ENCODE measurements at places on chromosomes 5 and 9.

- no peak for DNase-seq
These were observed 4.6 kb upstream of the ANP32B start for GRCh38 chr9:97978371-97979130.

DNA sequence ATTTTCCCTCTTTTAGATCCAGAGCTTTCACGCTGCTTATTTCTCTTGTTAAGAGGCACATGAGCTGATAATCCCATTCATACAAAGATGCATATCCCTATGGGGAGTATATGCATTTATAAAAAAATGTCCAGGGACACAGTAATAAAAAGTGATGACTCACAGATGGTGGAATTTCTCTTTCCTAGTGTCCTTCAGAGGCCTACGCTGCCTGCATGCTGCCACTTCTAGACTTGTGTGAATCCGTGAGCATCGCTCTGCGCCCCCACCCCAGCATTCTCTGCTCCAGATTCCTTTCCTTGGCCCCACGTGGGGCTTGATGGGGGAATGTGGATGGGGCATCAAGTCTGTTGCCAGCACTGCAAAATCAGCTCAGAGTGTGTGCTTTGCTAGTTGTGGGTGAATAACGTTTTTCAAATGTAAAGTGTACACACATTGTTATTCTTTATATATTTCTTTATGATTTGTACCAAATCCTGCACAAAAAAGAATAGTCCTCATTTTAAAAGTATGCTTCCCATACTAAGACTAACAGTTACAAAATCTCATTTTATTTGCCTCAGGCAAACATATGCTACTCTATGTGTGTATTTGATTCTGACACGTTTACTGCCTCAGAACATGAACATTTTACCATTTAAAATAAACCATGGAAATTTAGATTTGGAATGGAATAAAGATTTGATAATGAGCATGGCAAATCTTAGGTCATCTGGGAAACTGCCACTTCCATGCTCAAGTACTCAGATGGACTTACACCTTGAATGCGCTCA, 22.4 kb upstream of the RASGRF2 start:
- DNase-seq: no peak

DNA sequence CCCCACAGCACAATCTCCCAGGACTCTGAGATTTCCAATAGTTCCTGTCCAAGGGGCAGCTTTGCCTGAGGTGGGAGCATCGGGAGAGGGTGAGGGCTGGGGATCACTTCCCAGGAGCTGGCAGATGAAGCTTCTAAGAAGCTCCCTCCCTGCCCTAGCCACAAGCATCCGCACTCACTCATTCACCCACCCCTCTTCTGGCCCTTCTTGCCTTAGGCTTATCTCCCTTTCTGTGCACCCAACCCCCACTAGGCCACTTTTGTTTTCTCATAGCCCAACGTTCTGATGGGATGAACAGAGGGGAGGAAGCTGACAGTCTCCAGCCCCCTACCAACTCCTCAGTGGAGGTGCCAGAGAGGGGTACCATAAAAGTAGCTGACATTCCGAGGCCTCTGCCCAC, 3.7 kb upstream of the PCDH1 start:
- DNase-seq: no peak

DNA sequence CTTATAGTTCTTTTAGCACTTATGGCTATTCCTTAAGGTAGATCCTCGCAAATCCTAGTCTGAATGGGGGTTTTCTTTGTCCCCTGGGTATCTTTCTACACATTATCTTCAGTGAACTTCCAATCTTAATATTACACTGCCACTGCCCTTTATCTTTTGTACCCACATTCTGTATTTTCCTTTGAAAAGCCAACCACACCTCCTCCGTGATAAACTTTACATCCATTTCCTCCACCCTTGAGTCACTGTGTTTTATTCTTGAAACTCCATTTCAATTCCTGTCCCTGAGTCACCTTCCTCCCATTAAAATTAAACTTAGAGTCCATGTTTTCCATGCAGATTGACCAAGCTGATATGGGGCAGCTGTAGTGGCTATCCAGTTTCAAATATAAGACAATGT, 43.2 kb upstream of the RICTOR start:
- DNase-seq: no peak

GRCh38 chr9:127123064-127123890, 842 bp upstream of the ANGPTL2 start:
- DNase-seq: no peak

- DNase-seq: no peak
These were observed 1168.2 kb downstream of the CDH12 start for GRCh38 chr5:21684992-21685391.

- no peak for DNase-seq
These were observed 93.1 kb upstream of the TMED7 start for GRCh38 chr5:115718927-115719326.

DNA sequence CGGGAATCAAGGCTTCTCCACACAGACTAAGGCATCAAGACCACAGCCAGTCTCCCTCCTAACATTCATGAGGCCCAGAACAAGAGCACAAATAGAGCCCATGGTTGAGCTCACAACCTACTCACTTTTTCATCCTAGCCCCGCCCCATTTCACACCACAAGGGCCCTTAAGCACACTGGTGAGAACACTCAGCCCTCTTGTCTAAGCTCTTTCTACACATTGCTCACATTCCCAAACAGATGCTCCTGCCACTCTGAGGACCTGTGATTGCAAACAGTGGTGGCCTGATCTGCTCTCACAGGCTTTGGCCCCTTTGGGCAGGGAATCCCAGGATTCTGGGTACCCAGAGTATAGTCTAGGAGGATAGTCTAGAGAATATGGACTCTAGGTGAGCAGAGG, 54.0 kb downstream of the FEM1C start:
- DNase-seq: no peak

Data from stimulated activated CD4-positive, alpha-beta T cell treated with anti-CD3 and anti-CD28 coated beads, Interleukin-15, amount 100 ng/mL, for 1 hour (primary cell).